GM03348 (cell line): ENCODE measurements at places on chromosomes 7 and 10.

- no peak for DNase-seq
Observed at GRCh38 chr7:108328174-108328651, 128.0 kb downstream of the NRCAM start.

DNA sequence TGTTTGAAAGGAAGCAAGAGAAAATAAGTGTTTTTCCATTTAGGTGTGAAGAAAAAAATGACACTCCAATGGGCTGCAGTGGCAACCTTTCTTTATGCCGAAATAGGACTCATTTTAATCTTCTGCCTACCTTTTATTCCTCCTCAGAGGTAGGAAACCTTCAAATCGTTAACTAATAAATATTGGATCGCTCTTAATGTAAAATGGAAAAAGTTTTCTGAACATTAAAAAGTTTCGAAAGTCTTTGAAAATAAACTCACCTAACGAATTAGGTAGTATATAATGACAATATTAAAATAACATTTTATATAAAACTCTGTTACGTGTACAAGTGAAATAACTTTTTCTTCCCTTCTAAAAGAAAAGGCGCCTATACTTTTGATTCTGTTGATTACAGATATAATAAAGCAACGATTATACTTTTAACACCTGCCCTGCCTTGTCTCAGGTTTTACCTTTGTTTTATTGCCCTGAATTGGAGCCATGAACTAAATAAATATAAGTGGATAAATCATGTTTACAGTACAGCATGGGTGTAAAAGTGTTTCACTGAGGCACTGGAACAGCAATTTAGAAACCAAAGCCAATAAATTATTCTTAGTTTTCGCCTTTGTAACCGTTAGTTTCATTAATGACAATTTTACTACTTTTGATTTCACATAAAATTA, 804 bp downstream of the BCAP29 start:
- no peak for DNase-seq

- DNase-seq, result no peak
Observed at GRCh38 chr10:114974625-114975024, 36.6 kb downstream of the TRUB1 start.

- no peak for DNase-seq
Observed at GRCh38 chr10:103181244-103181643, 11.8 kb downstream of the NT5C2 start.

- no peak for DNase-seq
Observed at GRCh38 chr7:6406121-6406520, 41.6 kb downstream of the DAGLB start.

DNA sequence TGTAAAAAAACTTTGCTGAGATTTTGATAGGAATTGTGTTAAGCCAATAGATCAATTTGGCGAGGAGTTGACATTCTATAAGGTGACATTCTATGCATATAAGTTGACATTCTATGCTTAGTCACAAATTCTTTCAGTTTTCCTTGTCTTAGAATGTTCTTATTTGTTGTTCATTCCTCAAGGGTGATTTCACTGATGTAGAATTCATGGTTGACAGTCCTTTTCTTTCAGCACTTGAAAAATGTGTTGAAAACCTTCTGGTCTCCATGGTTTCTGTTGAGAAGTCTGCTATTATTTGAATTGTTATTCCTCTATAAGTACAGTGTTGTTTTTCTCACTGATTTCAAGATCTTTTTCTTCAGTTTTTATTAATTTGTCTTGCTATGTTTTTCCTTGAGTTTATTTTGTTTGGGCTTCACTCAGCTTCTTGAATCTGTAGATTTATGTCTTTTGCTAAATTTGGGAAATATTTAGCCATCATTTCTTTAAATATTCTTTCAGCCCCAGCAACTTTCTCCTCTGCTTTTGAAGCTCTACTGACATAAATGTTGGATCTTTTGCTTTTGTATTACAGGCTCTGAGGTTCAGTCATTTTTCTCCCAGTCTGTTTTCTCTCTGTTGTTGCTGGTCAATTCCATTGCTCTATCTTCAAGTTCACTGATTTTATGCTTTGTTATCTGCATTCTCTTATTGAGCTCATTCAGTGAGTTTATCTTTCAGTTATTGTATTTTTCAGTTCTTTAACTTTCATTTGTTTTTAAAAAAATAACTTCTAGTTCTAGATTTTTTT, 154.9 kb downstream of the SDK1 start:
- no peak for DNase-seq

DNA sequence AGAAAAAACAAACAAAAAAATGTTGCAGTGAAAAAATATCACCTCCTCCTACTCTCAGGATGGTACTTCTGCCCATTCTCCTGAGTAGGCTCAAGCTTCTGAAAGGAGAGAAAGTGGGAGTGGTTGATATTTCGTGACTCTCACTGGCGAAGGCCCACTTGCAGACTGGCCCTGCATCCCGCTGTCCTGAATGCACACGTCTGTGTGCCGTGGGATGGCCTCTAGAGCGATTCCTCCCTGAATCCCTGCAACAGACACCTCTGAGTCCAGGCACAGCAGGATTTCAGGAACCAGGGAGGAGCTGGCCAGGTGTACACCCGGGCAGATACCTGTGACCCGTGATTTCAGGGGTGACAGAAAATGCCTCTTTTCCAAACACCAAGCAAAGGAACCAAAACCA, 319.2 kb downstream of the DPP6 start:
- no peak for DNase-seq

GRCh38 chr7:120869700-120870099, 11.8 kb upstream of the TSPAN12 start:
- no peak for DNase-seq

GRCh38 chr10:49281461-49281860, 17.5 kb upstream of the C10orf71 start:
- DNase-seq, result no peak

DNA sequence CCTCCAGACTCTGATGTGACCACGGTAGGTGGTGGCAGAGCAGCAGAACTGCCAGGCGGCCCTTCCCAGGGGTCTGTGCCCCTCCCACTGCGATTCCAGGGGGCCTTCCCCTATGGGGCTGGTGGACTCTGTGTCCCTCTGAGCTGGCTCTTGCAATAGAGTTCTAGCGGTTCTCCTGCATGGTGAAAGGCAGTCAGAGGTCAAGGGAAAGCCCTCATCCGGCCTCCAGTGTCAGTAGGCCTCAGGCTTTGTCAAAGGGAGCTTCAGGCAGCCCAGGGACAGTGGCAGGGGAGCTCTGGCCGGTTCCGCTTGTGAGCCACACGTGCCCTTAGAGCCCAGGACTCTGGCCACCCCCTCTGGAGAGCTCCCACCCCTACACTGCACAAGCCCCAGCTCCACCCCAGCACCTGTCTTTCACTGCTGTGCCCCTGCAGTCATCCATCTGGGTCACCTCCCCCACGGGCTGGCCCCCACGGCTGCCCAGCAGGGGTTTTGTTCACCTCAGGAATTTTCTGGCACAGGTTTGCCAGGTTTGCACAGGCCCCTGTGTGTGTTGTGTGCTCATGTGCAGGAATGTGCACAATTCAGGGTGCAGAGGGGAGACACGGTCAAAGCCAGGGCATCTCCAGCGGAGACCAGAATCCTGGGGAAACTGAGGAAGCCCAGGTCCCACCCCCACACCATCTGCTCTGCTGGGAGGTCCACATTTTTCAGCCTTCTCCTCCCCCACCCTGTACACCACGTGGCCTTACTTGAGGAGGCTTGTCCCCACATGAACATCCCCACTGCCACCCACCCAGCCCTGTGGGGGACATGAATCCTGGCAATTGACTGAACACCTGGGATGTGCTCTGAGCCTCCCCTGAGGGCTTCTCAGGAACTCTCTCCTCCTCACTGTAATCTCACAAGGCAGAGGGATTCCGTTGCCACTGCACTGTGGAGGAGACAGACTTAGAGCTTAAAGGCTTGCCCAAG, 23.8 kb downstream of the C10orf105 start:
- DNase-seq, result no peak

GRCh38 chr7:82430500-82431465, 12.8 kb downstream of the CACNA2D1 start:
- DNase-seq, result peak; percentile 30

DNA sequence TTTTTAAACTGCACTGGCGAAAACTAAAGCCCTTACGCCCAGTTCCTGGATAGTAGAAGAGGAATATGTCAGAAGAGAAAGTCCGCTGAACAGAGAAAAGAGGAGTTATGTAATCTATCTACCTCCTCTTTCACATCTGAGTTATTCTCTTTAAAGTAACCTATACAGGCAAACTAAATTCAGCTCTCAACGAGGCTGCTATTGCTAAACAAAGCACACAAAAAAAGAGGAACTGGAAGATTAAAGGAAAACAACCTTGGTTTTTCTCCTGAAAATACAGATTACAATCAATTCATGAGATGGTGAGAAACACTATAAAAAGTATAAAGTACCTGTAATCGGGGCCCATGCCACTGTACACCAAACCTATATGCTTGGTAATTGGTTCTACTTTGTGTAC, 5.8 kb downstream of the PSMA2 start:
- DNase-seq, result no peak

GRCh38 chr7:26167303-26167934, 15.4 kb downstream of the NFE2L3 start:
- DNase-seq, result no peak

DNA sequence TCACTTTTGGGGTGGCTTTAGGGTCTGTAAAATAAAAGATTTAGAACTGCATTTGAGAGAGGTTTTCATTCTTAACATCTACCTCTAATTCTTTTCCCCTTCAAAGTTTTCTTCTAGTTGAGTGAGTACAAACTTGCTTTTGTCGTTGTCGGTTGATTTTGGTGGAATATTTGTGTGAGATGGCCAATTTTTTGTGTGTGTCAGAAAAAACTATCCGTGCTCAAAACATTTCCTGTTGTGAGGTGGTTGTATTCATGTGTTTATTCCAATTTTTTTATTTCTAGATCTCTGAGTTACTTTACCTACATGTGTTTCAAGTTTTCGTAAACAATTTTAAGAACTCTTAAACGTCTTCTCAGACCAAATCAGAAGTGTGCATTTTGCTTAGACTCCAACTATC, 1.6 kb downstream of the AHR start:
- no peak for DNase-seq

- DNase-seq, result no peak
Observed at GRCh38 chr7:47639495-47640110, 57.7 kb upstream of the TNS3 start.

- peak; percentile 84 for DNase-seq
Observed at GRCh38 chr10:103592186-103593021, 98.9 kb downstream of the NEURL1 start.

DNA sequence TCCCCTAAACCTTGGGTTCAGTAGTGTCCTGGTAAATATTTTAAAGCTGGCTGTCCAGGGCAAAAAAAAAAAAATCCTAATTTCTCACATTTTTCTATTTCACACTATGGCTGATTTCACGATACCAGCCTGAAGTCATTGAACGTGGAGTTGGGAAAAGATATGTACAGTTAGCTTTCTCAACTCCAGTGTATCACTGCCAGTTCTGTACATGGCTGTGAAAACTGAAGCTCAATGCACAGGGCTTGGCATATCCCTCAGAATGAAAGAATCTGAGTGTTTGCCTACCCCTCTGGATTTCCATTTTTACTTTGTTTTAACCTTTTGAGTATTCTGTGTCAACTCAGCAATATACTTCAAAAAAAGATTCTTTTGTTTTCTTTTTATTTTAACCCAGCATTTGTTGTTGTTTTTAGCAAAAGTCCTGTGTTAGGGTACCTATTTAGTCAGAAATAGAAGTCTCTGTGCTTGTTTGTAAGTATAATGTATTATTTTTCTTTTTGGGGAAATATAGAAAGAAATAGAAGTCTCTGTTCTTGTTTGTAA, 274.5 kb downstream of the ADK start:
- no peak for DNase-seq

DNA sequence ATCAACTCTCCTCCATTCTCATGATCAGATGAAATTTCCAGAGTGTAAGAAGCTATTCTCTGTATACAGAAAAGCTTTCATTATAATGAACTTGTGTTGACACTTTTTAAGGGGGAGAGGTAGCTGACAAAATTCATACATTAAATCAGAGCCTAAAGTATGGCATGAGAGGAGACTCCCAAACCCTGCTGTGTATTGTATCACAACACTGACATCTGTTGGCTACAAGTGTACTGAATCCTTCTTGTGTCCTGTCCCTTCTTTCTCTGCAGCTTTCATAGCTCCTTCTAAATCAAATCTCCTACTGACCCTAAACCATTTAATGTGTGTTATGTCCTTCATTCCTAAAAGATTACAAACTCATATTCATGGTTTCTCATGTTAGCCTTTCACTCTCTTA, 70.9 kb downstream of the GCC1 start:
- peak; percentile 64 for DNase-seq

DNA sequence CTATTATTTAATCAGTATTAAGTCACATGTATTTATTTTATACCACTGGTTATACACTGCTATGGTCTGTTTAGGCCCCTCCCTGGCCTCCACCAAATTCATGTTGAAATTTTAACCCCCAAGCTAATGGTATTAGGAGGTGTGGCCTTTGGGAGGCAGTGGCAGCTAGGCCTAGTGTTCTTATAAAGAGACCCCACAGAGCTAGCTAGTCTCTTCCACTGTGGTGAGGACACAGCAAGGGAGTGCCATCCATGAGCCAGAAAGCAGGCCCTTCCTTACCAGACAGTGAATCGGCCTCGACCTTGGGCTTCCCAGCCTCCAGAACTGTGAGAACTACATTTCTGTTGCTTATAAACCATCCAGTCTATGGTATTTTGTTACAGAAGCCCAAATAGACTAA, 28.7 kb downstream of the RBM48 start:
- DNase-seq, result no peak

DNA sequence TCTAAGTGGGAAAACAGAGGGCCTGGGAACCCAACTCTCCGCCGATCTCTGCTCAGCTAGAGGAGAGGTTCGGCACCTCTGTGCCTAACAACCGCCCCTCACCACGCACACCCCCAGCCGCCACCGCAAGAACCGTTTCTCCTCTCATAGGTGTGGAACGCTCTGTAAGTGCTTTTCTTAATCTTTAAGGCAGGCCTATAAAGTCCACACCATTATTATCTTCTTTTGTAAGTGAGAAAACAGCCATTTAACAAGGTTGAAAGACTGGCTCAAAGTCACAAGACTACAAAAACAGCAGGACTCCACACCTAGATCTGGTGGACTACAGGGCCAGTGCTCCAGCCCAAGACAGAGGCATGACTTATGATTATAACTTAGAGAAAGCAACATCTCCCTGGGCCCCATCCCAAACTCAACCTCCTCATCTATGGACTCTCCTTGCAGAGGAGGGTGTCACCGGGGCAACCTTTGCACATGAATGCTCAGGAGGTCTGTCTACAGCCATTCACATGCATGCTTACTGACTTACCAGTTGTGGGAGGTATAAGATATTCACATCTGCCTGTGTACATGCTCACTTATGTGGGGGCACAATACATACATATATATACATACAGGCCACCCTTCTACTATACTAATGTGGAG, 7.9 kb upstream of the NKX2-3 start:
- DNase-seq, result no peak

DNA sequence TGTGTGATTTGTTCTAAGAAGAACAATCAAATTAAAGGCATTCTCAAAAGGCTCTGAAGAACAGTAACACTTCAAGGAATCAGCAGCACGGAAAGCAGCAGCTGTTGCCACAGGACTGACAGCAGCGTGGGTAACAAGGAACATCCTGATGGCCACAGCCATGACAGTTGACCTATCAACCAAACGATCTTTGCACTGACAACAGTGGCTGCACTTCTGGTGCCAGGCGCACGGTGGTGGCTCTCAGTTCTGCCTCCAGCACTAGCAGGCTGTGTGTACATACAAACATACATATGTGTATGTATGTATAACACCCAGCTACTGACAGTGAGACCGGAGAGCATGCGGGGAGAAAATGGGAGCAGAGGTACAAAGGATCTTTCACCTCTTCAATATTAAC, 114.1 kb downstream of the ZFAND4 start:
- DNase-seq, result no peak
